SK-MEL-5 (cell line): ENCODE measurements at places on chromosomes 2 and 18. TPM values are rescaled to one million over a fixed set of nuclear protein-coding genes. Genes with fewer than 3 reads are reported as not detected.

The FAP gene
- total RNA-seq, result 0.37 and 2.3 TPM in 2 replicates

The GPR17 gene
- not detected in 2 replicates for total RNA-seq

GRCh38 chr2:163715199-163715598 lies 20.6 kb downstream of the FIGN start:
- no peak for DNase-seq

DNA sequence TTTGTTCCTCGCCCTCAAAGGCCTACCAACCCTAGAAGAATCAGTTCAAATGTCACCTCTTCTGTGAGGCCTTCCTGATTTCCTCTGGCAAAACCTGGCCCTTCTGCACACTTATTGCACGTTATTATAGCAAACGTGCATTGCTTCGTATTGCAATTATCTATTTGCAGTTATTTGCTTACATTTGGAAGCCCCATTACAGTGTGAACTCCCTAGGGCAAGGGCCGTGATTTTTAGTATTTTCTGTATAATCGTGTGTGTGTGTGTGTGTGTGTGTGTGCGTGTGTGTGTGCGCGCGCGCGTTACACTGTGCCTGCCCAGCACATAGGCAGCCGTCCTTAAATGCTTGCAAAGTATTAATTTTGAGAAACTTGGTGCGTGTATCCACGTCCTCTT lies 460 bp upstream of the SEMA4F start:
- DNase-seq, result no peak

The UGT1A10 gene
- not detected in 2 replicates for total RNA-seq

GRCh38 chr2:206054952-206055351 lies 31.0 kb downstream of the INO80D start:
- no peak for DNase-seq

- DNase-seq, result peak; percentile 16
Observed at GRCh38 chr2:25417715-25418369, 76.1 kb upstream of the DNMT3A start.

GRCh38 chr2:62472312-62472711 lies 33.7 kb downstream of the TMEM17 start:
- DNase-seq, result no peak

DNA sequence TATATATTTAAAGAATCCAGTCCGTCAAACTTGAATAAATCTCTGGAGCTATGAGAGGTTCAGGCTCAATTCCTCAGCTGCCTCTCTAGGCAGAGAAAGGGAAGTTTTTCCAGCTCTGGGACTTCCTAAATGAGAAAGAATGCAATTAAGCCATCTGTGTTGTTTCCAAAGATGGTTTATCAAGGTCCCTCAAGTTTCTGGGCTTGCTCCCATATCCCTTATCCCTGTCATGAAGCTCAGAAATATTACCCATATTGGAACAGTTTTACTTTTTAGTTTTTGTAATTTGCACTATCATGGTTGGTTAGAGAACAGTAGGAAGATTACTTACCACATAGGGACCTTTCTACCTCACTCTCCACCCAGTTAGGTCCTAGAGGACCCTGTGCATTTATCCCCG lies 1.4 kb downstream of the CNTNAP5 start:
- DNase-seq, result no peak

DNA sequence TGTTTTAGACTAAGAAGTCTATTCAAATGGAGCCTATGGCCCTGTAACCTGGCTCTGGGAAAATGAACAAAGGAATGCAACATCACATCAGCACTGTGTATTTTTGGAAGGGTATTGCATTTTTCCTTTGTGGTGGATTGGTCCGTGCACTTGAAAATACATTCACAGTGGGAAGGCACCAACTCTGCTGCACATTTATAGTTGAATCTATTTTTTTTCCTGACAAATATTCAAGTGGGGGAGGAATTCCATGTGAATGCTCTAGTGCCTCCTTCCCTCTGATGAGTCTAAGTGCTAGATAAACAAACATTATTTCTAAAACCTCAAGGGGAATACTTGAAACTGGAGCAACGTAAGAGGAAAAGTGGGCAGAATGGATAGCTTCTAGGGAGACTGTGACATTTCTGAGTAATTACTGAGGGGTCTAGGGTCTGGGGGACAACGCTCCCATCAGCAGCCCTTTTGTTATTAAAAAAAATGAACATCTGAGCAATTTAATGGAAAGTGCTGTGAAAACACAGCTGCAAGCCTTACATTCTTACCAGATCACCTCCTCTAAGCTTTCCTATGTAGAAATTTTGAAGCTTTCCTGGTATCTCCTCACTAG lies 208.2 kb downstream of the SLC8A1 start:
- DNase-seq, result no peak

GRCh38 chr2:240410004-240410403 lies 25.5 kb upstream of the GPC1 start:
- DNase-seq, result no peak

DNA sequence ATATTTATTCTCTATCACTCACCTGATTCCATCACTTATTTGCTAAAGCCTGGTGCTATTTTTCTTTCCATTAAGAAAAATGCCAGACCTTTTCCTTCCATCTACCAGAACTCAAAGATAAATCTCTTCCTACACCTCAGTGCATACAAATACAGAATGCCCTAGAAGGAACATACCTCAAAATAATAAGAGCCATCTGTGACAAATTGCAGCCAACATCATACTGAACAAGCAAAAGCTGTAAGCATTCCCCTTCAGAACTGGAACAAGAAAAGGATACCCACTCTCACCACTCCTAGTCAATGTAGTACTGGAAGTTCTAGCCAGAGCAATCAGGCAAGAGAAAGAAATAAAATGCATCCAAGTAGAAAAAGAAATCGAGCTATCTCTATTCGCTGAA lies 315.9 kb upstream of the UBE2E3 start:
- no peak for DNase-seq

DNA sequence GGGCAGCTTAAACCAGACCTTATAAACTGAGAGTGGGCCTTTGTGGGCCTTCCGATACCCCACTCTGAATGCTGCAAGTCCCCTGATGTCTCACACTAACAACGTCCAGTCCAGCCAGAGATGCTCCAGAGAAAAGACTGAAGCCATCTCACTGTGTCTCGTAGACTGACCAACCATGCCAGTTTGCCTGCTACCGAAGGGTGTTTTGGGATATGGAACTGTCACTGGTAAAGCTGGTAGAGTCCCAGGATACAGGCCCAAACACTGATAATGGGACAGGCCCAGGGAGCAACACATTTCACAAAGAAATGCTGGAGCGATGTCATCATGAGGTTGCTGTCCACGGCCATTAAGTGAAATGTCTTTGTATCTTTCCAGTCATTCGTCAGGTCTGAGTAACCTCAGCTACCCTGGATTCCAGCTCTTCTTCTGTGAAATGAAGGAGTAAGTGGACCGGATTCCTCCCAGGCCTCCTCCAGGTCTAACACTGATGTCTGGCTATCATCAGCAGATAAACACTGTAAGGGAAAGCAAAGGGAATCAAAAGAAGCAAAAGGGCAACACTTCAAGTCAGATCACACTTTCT lies 81.6 kb downstream of the SLC5A7 start:
- DNase-seq, result no peak

DNA sequence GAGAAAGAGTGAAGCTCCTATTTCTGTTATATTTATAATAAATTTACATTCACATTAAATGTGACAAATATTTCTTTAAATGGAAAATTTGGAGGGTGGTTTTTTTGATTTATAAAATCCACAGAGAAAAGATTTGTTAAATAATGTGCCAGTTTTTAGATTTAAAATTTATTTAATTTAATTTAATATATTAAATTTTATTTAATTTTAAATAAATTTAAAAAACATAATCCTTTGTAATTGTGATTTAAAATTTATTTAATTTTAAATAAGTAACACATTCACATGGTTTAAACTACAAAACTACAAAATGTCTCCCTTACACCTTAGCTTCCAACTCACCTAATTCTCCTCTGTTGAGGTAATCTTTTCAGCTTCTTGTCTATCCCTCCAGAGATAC lies 123.3 kb downstream of the UBE2E3 start:
- no peak for DNase-seq

- DNase-seq, result no peak
Observed at GRCh38 chr2:197245829-197246804, 64.5 kb downstream of the ANKRD44 start.

- peak; percentile 55 for DNase-seq
Observed at GRCh38 chr2:63842149-63843061, 709 bp downstream of the UGP2 start.

The TPRKB gene
- 68.5 and 75.0 TPM in 2 replicates for total RNA-seq

DNA sequence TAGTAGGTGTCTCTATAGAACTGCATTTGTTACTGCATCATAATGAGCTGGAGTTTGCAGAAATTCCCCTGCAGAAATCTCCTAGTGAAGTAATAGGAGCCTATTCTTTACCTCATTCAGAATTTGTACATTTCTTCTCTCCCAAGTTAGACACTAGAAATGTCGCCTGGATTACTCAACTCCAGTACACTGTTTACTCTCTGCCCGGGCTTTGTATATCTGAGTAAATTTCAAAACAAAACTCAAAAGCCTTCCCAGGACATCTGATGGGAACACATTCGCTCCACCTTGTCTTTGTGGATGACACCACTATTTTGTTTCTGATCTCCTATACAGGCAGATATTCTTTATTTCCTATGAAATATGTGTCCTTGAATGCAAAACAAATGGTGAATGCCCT lies 76.8 kb downstream of the POU3F3 start:
- DNase-seq, result no peak

DNA sequence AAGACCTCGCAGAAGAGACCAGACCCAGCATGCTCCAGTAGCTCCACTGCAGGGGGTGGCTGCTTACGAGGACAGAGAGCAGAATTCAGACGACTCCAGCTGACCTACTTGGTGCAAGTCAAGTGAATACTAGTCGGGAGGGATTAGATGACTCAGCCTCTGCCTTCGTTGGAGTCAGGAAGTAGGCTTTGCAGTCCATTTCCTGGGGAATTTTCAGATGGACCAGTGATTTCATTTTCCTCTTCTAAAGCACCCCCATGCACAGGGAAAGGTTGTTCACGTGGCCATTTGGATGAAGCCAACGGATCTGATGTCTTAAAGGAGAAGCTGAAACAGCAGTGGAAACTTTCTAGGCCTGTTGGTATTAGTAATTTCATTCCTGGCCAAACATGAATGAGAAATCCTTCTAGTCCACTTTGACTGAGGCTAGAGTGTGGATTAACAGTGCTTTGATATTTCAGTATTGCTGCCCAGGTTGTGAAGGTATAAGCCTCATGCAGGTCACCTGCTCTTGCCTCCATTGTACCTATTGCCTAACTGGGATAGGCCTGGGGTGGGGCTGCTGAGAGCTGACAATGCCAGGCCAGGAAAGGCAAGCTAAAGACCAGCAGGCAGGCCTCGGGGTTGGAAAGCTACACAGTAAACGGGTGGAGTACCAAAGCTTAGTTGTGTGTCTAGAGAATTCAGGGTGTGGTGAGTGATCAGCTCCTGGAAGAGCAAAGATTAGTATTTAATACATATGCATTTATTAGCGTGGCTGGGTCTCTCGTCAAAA lies 117.6 kb upstream of the FOSL2 start:
- DNase-seq, result peak; percentile 17

- no peak for DNase-seq
Observed at GRCh38 chr18:51498085-51498855, 300.8 kb upstream of the MEX3C start.

The RASGRP3 gene
- 25.8 and 26.3 TPM in 2 replicates for total RNA-seq

The ANKRD29 gene
- 3.2 and 3.4 TPM in 2 replicates for total RNA-seq

The MPV17 gene
- total RNA-seq, result 268 and 286 TPM in 2 replicates

DNA sequence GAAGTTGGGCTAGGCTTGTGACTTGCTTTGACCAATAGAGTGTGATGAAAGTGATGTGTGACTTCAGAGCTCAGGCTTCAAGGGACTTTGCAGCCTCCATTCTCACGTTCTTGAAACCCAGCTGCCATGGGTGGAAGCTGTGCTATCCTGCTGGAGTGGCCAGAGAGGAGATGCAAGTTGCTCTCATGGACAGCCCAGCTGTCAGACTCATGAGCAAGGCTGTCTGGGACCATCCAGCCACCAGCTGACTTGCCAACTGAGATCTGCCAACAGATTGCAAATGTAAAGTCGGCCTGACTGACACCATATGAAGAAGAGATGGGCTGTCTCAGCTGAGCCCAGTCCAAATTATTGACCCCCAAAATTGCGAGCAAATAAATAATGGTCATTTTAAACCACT lies 226.4 kb upstream of the CXCR4 start:
- DNase-seq, result no peak

The ZNF521 gene
- 1.9 and 4.9 TPM in 2 replicates for total RNA-seq

The MOCOS gene
- total RNA-seq, result 30.0 and 50.8 TPM in 2 replicates

The ALPG gene
- not detected in 2 replicates for total RNA-seq

GRCh38 chr2:210541290-210541902 lies 15.0 kb upstream of the CPS1 start:
- no peak for DNase-seq

GRCh38 chr2:31558401-31559295 lies 22.1 kb downstream of the SRD5A2 start:
- no peak for DNase-seq

GRCh38 chr2:2809771-2810170 lies 478.7 kb upstream of the MYT1L start:
- DNase-seq, result no peak

DNA sequence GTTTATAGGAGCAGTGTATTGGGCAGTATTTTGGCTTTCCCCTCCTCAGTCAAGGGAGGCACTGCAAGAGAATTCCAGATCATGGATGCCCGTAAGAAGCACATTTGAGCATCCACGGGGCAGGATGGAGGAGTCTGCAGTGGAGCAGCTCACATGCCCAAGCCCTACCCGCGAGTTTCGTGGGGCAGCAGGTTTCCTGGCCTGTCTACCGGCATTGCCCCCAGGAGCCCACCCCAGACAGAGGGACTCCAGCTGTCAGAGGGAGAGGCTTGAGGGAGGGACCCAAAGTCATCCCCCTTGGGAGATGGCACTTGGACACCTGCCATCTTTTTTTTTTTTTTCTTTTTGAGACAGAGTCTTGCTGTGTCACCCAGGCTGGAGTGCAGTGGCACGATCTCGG lies 31.3 kb downstream of the TMEM177 start:
- no peak for DNase-seq
